ENCODE measurements at places on chromosomes 2 and 18.

DNA sequence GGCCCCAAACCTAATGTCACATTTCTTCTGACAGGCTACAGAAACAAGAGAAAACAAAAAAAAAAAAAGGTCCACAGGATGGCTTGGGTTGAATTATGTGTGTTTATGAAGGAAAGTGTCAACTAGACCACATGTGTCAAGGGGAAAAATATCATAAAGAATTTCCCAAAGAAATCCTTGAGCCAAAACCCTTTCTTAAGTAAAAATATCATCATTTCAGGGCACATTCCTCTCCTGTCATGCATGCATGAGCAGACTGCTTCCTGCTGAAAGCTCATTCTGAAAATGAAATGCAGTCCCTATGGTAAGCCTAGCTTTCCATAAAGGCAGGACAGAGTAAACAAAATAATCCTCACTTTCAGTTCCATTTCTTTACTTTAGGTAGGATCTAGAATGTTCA is 85.7 kb upstream of the RBBP8 start:
- no peak for DNase-seq

DNA sequence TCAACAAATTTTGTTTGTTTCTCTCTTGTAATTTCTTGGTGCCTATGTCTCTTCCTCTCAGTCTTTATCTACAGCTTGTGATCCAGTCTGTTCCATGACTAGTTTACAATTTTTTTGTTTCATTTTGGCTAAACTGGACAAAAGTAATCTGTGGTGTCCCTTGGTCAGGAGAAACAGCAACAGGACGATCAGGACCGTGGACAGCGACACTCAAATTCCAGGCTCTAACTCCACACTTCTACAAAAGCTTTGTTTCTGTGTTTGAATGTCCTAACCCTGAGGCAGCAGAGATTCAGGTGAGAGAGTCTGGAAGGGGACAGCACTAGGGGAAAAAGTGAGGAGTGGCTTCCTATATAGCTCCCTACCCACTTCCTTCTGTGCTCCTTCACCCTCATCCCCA is 593.3 kb upstream of the FANCL start:
- DNase-seq: peak; percentile 24

DNA sequence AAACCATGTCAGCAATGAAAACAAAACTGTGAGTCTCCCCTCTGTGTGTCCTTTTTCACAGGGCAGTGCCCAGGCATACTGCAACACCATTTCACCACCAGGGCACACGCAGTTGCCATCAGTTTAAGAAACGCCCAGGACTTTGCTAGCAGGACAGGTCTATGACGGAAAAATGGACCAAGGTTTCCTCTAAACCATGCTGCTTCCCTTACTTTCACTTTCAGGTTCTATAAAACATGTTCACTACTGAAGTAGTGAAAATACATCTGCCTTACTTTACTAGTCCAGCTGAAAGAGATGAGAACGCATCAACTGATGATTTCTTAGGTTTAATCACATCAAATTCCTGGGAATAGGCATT is 110.5 kb downstream of the TCF4 start:
- peak; percentile 19 for DNase-seq

GRCh38 chr18:59921384-59921891 is 21.6 kb downstream of the PMAIP1 start:
- DNase-seq: no peak

DNA sequence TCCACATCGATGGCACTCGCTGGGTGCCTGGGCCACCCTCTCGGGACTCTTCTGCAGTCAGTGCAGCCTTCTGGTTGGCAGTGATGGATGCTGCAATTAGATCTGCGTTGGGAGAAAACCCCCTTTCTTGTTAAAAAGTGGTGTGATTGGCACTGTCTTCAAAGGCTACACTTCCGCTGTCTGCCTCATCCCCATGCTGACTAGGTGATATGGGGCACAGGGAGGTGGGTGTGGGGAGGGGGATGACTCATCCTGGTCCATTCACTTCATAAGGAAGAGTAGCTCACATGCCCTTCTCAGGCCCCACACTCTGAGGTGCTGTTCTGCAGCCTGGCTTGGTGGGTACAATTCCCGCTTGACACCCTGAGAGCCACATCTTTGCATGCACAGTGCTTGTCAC is 77.4 kb downstream of the THNSL2 start:
- DNase-seq: no peak

DNA sequence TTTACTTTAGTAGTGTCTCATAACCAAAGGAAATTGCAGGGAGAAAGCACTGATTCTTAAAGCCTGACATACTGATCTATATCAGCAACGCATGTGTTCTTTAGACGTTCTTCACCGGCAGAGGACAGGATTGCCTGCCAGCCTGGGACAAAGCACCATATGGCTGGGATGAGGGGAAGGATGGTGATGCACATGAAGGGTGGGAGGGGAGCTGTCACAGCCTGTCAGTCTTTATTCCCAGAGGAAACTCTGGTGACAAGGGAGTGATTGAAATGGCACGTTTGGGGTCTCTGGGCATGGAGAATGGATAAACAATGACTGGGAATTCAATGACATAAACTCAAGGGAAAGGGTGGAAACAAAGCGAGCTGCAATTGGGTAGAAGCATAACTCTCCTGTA is 808.1 kb downstream of the DCC start:
- DNase-seq: no peak

GRCh38 chr2:103144837-103145236 is 383.0 kb downstream of the TMEM182 start:
- no peak for DNase-seq

- no peak for DNase-seq
Observed at GRCh38 chr2:60526623-60527022, 26.8 kb downstream of the BCL11A start.
